ENCODE measurements at places on chromosomes 4 and X.

- DNase-seq, result no peak
These were observed 396.7 kb upstream of the MAGEC2 start for GRCh38 chrX:142601792-142602191.

- no peak for DNase-seq
These were observed 12.8 kb downstream of the DCUN1D4 start for GRCh38 chr4:51855751-51856150.

DNA sequence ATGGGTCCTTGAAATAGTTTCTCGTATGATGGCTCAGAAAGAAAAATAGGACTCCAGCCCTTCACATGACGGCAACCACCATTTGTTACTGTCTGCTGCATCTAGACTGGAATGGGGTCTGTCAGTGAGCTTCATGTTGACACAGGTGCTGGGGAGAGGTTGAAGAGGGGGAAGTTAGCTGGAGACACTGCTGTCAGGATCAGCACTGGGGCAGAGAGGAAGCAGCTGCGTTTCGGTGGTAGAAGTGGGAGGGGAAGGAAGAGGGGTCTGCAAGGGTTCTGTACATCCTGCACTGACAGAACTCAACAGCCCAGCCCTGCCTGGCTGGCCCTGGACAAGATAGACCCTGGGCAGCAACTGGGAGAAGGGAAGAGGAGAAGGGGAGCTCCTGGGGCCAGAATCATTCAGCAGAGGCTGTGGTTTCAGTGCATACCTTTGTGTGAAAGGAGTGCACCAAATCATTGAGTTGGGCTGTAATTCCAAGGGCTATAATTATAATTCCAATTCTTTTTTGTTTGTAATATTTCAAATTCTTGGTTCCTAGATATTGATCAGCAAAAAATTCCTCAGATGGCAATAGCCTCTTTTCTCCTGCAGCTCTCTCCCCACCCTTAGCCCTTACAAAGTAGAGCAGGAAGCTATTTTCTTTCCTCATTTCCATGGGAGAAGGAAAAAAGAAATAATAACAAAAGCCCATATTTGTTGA is 119.4 kb upstream of the C1GALT1C1 start:
- no peak for DNase-seq

- peak; percentile 21 for DNase-seq
These were observed at the start of gene ING2 for GRCh38 chr4:183504930-183505610. ING2 (plus strand) TSS chr4:183505058; CDS start chr4:183505196, 138 bp downstream.

DNA sequence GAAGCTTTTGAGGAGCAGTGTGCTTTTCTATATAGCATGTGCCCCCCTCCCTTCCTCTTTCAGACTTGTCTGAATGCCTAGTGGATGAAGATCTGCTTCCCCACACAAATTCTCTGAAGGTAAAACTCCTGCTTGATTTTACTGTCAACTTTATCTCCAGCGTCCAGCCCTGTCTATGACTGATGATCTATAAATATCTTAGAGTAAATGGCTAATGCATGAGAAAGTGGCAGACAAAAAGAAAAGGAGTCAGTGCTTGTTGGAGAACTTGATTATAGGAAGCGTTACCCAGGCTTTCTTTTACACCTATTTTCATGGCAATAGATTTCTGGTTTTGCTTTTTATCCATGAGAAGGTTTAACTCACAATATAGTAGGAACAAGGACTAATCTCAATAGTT is 168.3 kb upstream of the HS3ST1 start:
- no peak for DNase-seq

DNA sequence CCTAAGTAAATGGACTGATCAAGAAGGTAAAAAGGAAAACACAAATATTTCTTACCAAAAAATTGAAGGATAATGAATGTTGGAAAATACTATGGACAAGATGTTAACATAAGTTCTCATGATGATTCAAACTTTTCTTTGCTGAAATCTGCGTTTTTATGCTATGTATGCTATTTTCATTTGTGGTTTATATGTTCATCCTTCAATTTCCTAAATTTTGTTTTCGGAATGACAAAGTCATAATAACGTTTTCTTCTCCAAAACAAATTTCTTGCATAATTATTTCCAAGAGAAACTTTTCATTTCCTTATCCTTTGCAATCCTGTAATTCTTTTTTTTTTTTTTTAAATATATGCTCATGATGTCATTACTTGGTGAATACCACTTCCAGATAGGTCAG is 7.8 kb downstream of the PF4V1 start:
- no peak for DNase-seq

- DNase-seq, result no peak
These were observed 73.5 kb upstream of the FHDC1 start for GRCh38 chr4:152862608-152863007.

DNA sequence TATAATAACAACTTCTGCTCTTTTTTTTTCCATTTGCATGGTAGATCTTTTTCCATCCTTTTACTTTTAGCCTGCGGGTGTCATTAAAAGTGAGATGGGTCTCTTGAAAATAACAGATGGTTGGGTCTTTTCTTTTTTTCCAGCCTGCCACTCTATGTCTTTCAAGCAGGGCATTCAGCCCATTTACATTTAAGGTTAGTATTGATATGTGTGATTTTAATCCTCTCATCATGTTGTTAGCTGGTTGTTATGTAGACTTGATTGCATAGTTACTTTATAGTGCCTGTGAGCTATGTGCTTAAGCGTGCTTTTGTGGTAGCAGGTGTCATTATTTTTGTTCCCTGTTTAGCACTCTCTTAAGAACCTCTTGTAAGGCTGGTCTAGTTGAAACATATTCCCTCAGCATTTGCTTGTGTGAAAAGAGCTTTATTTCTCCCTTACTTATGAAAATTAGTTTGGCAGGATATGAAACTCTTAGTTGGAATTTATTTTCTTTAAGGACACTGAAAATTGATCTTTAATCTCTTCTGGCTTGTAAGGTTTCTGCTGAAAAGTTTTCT is 326.1 kb downstream of the SH3BGRL start:
- DNase-seq, result no peak

GRCh38 chrX:140434347-140434746 is 70.5 kb downstream of the SOX3 start:
- DNase-seq, result no peak

GRCh38 chrX:153967536-153968224 is 3.9 kb downstream of the HCFC1 start:
- DNase-seq, result no peak

GRCh38 chrX:81280148-81280547 is 78.2 kb downstream of the SH3BGRL start:
- DNase-seq, result no peak

DNA sequence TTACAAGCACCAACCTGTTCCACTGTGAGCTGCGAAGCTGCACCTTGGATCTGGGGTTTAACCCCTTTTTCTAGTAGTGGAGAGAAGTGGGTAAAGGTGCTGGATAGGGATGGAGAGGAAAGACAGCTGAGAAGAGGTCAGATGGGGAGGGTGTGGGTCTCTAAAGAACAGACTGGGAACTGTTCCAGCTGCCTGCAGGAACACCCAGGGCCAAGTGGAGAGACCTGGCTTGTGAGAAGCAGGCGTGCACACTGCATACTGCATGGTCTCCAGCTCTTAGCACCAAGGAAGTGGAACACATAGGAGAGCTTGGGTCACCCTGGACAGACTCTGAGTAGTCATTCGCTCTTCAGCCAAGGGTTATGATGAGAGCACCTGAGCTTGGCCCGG is 16.1 kb downstream of the BCOR start:
- no peak for DNase-seq

DNA sequence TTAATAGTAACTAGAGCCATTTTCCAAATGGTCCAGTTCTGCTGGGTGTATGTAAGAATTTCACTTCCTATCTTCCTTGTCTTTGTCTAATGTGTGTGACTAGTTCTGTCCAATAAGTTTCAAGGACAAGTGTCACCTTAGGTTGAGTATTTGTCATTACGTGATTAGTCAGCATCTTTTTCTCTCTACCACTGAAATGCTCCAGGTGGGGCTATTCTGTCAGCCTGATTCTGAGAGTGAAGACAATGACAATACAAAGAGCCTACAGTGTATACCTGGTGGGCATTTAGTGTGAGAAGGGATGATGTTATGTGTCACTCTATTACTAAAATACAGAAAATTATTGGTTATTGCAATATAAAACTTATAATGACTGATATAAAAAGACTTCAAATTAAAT is 876.3 kb downstream of the C4orf33 start:
- DNase-seq, result no peak

- no peak for DNase-seq
These were observed 16.2 kb upstream of the GNRHR start for GRCh38 chr4:67770422-67770821.

DNA sequence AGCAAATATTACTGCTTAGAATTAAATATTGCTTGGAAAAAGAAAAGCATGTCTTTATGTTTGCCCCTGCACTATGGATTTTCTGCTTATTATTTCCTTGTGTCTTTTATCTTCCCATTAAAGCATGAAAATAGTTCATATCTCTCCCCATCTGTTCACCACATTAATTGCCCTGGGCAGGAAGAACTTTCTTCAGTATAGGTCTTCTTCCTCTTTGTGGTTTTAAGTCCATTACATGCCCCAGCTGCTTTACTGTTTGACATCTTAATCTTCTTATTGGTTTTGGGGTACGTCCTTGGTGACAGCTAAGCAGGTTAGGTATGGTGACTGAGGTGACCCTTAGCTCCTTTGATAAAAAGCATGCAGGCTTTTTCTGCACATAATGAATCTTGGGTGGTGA is 157.3 kb downstream of the AASDH start:
- no peak for DNase-seq

- no peak for DNase-seq
These were observed 232.2 kb downstream of the C4orf33 start for GRCh38 chr4:129328162-129328561.

DNA sequence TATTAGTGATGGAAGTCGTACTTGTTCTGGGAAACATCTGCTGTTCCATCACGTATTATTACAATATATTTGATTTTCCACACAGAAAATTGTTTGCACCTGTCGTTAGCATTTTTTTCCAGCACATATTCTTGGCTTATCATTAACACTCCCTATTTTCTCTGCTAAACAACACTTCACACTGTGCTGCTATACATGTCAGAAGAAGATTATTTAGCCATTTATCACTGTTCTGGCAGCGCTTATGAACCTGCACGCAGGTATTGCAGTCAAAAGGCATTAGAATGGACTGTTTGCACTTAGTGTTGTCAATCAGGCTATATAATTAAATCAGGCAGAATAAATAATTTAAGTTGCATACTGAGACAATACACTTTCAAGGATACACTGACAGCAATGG is 218.6 kb downstream of the CHM start:
- no peak for DNase-seq

DNA sequence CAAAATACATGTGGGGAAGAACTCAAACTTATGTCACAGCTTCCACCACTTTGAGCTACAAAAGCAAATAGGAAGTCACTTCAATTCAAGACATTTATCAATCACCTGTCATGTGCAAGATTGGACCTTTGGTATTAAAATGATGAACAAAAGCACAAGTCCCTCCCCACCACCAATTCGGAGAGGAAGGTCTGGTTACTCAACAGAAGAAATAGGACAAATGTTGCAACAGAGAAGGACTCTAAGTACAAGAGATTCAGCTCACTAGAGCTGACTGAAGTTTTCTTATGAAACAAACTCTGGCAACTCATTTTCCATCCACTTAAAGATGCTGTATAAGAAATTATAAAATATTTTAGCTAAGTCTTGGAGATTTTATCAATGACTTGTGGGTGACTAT is 16.0 kb upstream of the MMRN1 start:
- DNase-seq, result no peak

DNA sequence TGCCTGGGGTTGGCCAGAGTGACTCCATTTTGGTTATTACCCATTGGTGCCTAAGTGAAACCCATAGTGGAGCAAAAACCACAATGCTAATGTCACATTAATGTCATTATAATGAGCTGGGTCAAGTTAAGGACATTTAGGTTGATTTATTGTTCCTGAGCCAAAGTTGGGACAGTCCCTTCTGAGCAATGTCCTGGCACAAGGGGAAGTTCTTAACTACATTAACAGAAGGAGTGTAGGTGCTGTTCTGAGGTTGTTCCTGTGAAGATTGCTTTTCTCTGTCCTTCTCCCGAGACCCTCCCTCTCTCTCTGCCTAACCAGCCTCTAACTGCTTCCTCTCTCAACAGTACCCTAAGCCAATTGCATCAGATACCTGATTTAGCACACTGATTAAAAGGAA is 1956.8 kb upstream of the PCDH10 start:
- no peak for DNase-seq

DNA sequence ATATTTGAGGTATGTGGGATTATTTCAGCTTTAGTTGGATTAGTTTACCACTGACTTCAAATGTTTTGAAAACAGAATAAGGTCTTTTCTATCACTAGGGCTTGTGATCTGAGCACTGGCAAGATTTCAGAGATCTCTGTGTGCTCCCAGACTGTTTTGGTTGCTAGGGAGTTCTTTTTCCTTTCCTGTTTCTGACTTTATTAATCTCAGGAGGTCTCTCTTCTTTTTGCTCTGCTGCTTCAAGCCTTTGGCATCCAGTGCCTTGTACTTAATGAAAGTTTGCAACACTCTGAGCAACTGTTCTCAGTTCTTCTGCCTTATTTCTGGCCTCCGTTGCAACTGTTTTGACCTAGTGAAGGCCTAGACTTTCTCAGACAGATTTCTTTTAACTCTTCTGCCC is 32.1 kb upstream of the PAQR3 start:
- DNase-seq, result no peak

DNA sequence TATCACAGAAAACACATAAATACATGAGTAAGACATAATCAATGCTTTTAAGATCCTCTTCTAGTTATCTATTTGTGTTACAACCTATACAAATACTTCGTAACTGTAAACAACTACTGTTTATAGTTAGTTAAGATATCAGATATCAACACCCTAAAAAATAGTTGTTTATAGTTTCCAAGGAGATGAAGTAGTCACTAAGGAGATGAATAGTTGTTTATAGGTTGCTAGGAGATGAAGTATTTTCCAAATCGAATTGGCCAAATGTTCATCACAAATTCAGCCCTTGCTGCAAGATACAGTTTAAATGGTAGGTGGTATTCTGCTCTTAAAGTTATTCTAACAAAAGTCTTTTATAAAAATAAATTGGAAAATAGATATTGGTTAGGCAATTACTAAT is 618.2 kb upstream of the PCDH10 start:
- DNase-seq, result no peak

DNA sequence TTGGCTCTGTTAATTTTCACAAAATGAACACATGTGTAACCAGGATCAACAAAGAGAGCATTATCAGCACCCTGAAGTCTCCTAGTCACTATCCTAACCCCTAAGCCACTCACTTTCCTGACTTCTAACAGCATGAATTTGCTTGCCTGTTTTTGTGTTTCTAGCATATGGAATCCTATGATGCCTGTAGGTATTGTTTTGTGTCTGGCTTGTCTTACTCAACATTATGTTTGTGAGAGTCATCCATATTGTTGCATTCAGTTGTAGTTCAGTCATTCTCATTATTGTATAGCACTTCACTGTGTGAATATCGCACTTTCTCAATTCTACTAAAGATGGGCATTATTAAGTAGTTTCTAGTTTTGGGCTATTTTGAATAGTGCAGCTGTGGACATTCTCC is 15.6 kb downstream of the EDNRA start:
- no peak for DNase-seq

DNA sequence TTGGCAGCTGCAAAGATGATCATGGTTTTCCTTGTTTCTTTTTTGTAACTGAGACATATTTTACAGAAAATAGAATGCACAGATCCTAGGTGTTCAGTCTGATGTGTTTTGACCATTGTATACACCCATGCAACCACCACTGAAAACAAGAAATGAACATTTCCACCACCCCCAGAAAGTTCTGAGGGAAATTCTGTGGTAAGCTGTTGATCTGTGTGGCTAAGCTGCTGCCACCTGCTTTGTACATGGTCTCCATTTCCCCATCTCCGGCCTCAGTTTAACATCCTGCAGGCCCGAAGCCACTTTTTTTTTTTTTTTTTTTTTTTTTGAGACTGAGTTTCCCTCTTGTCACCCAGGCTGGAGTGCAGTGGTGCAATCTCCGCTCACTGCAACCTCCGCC is 65.3 kb downstream of the NYX start:
- DNase-seq, result no peak

- no peak for DNase-seq
These were observed 41.5 kb upstream of the BMP2K start for GRCh38 chr4:78734441-78735162.

All from activated CD4-positive, CD25-positive, alpha-beta regulatory T cell treated with anti-CD3 and anti-CD28 coated beads, Interleukin-2, amount 50 U/mL, for 16 hours (primary cell).